ENCODE measurements at places on chromosomes 6 and 20. TPM values are rescaled to one million over a fixed set of nuclear protein-coding genes. Genes with fewer than 3 reads are reported as not detected.

The KHDC1L gene
- not detected for polyA plus RNA-seq

The PRPH2 gene
- polyA plus RNA-seq: 0.20 TPM

The FANCE gene
- polyA plus RNA-seq: 7.5 TPM

DNA sequence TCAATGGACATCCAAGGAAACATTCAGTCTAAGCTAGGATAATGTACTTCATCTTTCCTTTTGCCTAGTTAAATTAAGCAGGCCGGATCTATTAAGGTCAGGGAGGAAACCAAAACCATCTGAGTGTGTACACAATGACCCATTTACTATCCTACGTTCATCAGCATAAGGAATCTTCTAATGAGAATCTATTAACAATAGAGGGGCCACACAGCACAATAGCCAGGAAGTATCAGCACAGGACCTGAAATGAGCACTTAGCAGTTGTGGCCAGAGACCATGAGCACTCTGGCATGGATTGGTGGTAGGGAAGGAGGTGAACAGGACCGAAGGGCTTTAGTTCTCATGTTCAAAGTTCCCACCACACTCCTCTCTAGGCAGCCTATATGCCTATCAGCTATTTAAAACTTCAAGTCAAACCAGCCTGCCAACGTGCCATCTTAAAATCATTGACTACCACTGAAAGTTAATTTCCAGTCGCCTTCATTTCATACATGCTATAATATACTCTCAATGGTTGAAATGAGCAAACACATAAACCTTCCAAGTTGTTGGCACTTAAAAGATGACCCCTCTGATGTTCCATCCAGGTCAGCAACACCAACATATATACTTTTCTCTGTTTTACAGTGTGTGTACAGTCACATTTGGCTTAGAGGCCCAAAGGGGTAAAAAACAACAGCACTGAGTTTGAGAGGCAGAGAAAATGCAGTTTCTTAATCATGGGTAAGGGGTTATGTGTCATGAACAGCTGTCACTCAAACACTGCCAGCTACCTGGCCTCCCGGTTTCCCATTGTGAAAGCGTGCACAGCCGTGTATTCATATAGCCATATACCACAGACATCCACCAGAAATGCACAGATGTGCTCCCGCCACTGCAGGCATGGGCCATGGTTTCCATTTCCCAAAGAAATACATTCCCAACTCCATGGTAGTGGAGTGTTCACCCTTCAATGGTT, 184.3 kb downstream of the TBXT start:
- no peak for DNase-seq
